ENCODE measurements at places on chromosomes 5 and 9.

DNA sequence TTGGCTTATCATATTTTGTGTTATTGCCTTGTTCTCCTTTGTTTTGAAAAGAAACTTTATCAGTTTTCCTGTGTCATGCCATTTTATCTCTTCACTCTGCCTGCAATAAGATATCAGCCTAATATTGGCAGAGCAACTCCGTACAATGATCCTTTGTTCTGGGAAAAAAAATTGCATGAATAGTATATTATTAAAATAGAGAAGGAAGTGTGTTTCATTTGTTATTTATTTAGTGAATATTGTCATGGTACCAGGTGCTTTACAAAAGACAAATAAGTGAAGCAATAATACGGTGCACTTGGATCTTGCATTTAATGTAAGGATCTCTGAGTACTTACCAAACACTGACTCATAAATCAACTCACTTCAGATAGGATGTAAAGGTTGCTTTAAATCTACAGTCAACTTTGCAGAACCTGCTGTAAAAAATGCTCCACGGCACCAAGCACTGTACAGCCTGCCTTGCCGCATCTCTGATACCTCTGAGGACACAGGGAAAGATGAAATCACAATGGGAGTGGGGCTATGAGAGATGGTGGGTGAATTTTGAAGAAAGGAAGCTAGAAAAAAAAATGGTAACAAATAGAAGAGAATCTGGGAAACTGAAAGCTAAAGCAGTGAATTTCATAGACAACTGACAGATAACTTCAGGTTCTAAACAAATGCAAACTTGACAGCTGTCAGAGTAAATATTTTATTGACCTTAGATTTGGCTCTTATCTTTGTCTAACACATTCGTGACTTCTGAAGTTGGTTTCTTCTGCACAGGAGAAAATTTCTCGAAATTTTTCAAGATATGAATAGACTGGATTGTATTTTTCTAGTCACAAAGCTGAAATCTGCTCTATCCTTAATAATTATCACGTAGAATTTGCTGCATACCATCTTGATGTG, 232.1 kb downstream of the ENC1 start:
- DNase-seq = no peak

- DNase-seq = peak; percentile 18
Observed at GRCh38 chr5:179263391-179264052, 81.7 kb downstream of the ADAMTS2 start.

DNA sequence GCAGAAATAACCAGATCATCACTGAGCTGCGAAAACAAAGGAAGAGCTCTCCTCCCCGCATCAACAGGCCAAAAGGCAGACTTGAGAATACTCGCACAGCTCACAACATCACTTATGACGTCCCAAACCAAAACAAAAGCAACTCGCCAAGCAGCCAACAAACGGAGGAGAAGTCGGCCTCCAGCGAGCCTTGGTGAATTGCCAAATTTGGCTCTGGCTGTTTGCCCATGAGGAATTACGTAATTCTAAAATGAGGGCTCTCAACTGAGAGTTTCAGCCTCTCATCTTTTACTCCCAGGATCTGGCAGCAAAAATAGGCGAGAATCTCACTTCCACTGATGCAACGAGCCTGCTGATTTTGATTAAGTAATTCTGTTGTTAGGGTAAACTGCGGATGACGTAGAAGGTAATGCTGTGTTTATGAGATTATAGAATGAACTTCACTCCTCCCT, 51.7 kb upstream of the SEMA6A start:
- no peak for DNase-seq

DNA sequence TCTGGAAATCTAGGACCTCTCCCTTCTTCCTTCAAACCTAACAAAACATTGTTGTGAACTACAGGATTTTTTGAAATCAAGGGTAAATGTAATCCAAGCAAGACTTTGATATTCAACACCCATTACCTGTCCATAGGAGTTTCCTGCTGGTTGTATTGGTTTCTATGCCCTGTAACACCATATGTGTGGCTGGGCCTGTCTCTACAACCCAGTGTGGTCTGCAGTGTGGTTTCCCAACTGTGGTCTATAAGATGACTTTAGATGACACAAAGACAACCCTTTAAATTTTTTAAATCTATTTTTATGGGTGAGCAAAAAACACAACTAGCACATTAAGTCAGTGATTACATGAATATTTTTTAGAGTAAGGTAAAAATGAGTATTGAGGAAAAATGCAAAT, 93.1 kb downstream of the SMIM15 start:
- no peak for DNase-seq

GRCh38 chr9:4604678-4605095, 57.4 kb upstream of the PLPP6 start:
- DNase-seq = no peak

- DNase-seq = no peak
Observed at GRCh38 chr9:129027224-129027684, 877 bp downstream of the SH3GLB2 start.

- peak; percentile 59 for DNase-seq
Observed at GRCh38 chr9:85900504-85901201, 40.3 kb upstream of the NAA35 start.

DNA sequence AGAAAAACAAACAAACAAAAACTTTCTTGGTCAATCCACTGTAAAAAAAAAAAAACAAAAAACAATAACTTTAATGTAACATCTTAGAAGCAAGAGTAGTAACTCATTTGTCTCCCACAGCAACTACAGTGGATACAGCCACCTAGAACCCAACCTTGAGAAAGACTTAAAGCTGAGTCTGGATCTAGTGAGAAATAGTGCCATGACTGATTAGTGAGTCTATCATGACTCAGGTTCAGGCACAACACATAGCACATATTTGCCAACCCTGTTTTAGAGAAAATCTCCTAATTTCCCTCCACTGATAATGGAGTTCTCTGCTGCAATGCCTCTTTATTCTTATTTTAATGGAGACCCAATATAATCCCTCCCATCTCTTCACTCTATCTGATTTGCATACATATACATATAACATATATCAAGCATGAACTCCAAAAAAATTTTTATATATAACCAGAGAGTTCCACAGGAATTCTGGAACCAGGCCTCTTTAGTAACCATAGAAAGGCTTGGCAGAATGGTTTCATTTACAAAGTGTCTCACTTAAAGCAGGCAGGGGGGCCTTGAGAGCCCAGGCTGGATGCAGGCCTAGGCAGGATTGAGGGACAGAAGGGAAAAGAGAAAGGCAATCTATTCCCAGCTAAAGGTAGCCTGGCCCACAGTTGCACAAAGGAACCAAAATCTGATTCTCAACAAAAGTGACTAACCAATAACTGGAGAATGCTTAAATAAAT, 11.9 kb upstream of the NR4A3 start:
- DNase-seq = no peak

DNA sequence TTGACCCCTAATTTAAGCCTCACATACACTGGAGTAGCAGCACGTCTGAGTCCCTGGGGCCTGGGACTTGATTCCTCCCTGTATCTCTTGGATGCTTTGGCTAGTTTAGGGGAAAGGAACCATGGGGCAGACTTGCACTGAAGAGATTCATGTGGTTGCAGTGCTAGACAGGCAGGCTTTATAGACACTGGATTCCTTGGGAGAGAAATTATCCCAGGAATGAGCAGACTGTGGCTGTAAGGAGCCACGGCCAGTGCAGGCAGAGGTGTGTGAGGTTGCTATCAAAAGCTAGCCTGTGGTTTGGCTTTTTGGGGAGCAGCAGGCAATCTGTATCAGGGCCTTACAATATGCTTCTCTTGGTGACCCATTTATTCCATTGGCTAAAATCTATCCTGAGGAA, 20.5 kb upstream of the PITX1 start:
- no peak for DNase-seq

DNA sequence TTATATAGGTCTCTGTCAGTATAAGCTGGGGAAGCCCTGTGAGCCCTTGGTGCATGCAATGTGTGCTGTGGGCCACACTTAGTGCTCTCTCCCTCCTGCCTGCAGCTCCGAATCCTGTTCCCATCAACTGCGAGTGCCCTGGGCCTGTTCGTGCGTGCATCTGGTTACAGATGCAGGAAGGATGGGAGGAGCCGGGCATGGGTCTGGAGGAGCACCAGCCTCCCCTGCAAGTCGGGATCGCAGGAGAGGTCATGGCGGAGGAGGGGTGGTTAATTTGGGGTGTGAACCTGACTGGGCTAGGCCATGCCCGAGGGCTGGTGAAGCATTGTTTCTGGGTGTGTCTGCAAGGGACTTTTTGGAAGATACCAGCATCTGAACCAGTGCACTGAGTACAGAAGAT, 274.6 kb upstream of the IRX4 start:
- DNase-seq = no peak
